HuH-7.5 (cell line): ENCODE measurements at places on chromosomes 7 and 10.

DNA sequence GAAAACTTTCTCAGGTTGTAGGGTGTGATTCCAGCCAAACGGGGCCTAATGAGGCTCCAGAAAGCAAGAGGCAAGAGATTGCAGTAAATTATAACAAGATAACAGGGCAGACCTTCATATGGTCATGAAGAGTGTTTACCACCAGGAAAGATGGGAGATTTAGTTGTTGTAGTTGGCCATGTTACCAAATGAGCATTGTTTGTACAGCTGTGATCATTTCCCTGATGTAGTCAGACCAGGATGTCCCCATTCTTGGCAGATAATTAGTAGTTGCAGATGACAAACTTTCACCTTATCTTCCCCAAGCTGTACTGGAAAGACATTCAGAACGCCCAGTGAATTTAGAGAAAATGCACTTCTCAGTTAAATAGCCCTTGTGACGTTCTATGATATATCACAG lies 630.8 kb downstream of the ANKRD7 start:
- no peak for DNase-seq

- DNase-seq: no peak
Observed at GRCh38 chr10:1168763-1169162, 112.6 kb downstream of the WDR37 start.

GRCh38 chr10:44004913-44005787 lies 356.5 kb upstream of the ZNF32 start:
- no peak for DNase-seq

DNA sequence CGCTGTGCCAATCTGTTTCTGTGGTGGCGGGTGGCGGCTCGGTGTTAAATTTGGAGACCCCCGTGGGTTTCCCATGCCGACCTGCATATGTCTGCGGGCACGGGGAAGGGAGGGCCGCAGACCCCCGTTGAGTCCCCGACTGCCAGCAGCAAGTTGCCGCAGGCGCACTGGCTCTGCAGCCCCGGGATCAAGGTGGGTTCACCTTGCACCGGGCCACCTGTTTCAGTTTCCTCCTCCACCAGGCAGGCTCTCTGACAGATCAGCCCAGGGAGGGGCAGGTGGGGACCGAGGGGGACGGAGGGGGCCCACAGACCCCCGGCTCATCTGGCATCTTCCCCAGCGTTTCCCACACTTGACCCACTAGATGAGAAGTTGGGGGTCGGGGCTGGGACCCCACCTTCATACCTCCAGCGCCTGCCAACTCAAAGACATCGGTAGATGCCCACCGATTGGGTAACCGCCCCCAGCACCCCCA lies 95.9 kb downstream of the CUX1 start:
- DNase-seq: no peak

GRCh38 chr7:140982508-140982907 lies 32.2 kb downstream of the MRPS33 start:
- no peak for DNase-seq

DNA sequence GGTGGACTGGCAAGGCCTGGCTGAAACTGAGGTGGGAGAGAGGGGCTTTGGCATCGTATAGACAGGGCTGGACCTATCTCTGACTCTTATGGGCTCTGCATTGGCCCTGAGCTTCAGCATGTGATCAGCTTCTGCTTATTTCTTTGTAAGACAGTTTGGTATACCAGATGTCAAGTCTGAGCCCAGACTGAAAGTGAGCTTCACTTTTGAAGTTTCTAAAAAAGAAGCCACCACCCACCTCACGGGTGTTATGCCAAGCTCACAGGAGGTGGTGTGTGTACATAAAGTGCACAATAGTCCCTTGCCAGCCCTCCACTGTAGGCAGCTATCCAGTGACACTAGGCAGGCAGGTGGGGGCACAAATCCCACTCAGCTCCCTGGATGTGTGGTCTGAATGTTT lies 68.7 kb upstream of the SEPHS1 start:
- DNase-seq: no peak

DNA sequence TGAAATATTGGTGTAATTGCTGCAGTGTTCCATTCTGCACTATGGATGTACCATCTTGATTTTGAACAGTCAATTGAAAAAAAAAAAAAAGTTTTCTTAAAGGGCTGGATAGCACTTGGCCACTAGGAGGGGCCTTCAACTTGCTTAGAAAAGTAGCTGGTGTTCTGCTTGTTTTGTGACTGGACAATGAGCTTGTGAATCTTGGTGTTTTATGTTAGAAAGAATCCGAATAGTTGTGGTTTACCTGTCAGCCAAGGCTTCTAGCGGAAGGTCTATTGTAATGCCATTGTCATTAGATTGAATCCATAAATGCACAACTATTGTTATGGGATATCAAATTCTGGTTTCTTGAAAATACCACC lies 77.1 kb downstream of the BMPER start:
- peak; percentile 10 for DNase-seq

GRCh38 chr10:64468219-64468618 lies 947.0 kb downstream of the REEP3 start:
- DNase-seq: no peak

- DNase-seq: no peak
Observed at GRCh38 chr10:17358461-17358860, 95.9 kb downstream of the ST8SIA6 start.

GRCh38 chr7:139060695-139061237 lies 24.9 kb upstream of the ZC3HAV1L start:
- DNase-seq: no peak

DNA sequence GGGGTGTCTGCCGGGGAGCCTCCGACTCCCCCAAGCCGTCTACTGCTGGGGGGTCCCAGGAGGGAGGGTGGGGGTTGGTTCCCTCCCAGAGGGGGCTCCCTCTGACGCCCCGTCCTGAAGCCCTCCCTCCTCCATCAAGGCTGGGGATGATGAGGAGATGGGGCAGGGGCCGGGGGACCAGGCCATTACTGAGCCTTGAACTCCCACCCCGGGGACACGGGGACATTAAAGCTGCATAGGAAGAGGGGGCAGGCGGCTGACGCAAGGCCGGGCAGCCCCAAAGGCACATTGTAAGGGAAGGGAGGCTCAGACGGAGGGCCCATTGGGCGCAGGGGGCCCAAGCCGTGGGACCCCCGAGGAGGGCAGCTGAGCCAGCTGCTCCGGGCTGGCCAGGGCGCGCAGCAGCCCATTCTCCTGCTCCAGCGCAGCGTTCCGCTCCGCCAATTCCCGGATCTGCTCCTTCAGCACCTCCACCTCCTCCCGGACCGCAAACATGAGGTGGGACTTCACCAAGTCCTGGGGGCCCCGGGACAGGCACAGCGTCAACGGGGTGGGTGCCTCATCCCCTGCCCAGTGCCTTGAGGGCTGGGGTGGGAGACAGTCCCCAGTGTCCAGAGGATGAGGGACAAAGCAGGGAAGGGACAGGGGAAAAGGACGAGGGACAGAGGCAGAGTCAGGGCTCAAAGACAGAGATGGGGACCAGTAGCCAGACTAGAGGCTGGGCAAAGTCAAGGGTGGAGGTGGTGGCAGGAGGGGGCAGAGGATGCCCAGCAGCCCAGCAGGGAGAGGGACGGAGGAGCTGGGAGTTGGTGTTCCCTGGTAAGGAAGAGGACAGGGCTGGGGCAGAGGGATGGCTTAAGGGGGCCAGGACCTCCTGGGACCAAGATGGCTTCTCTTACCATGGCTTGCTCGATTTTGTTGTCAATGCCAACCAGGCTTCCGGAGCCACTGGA lies 2.9 kb upstream of the SPACDR start:
- no peak for DNase-seq

DNA sequence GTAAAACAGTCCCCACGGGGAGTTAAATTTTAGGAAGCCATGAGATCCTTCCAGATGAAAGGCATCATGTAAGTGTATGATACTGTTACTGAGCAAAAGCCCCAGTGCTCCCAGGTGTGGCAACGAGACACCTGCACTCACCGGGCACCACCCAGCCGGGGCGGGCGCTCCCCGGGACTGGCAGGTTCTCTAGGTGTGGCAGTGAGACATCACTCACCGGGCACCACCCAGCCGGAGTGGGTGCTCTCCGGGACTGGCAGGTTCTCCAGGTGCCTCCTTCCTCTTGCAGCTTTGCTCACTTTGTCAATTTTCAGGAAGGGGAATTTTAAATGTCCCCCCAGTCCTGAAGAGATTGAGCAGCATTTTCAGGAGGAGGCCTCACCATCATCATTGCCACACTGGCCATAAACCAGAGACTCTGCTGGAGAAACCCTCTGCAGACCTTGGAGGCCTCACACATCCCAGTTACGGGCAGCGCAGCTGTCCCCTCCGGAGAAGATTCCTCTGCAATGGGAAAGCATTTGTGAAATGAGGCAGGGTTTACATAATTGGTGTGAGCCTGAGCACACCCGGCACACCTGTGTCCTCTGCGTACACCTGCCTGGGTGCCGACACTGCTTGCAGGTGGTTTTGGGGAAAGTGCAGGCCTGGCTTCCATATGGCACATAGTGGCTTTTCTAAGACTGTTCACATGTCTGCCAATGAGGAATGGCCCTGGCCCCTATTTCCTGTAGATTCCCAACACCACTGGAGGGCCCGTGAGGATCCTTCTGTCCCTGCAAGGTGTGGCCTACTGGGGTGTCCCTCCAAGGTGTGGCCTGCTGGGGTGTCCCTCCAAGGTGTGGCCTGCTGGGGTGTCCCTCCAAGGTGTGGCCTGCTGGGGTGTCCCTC lies 191.4 kb downstream of the EBF3 start:
- no peak for DNase-seq

- DNase-seq: no peak
Observed at GRCh38 chr7:17580141-17580540, 281.7 kb downstream of the AHR start.

DNA sequence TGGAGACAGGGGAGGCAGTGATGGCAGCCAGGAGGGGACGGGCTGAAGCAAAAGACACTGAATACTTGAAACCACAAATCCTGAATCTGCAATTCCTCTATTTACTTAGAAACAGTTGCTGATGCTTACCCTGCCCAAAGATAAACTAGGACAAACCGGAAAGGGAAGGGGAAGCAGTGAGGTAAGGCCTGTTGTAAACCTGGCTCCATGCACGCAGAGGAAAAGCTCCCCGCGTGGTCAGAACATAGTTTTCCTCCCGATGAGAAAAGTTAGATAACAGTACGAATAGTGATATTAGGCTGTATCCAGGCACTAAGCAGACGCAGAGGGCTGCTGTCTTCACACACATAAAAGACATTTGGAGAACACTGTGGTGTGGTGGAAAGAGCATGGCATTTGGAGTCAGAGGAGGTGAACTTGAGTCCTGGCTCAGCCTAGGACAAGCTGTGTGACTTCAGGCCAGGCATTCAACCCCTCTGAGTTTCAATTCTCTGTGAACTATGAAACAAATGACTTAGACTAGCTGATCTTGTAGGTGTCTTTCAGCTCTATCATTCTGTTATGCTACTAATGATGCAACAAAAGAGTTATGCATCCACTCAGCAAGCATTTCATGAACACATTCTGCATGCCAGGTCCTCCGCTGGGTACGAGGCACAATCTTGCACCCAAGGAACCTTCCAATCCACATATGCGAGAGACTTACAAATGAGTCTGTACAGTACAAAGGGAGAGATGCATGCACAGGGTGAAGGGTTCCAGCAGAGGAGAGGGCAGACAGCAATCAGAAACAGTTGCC lies 80.9 kb downstream of the SORBS1 start:
- DNase-seq: no peak

DNA sequence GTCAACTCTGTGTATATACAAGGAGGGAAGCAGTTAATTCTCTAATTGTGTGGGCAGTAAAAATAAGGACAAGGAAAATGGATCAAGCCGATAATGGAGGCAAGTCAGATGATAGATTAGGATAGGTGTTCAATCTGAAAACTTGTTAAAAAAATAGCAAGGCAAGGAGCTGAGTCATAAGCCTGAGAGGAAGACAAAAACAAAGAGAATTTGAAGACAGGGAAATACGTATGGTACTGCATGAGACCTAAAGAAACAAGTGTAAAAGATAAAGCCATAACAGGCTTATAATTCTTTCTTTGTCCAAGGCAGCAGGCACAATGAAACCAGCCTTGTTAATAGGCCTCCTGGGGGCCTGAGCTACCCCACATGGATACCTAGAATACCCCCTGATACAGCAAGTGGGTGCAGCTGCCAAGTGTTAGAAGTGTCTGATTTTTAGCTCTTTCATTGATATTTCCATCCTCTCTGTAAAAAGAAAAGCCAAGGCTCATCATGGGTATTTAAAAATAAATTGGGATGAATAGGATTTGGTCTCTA lies 1570.6 kb upstream of the LRRTM3 start:
- DNase-seq: no peak

GRCh38 chr7:5001911-5002310 lies 42.9 kb upstream of the MMD2 start:
- no peak for DNase-seq

DNA sequence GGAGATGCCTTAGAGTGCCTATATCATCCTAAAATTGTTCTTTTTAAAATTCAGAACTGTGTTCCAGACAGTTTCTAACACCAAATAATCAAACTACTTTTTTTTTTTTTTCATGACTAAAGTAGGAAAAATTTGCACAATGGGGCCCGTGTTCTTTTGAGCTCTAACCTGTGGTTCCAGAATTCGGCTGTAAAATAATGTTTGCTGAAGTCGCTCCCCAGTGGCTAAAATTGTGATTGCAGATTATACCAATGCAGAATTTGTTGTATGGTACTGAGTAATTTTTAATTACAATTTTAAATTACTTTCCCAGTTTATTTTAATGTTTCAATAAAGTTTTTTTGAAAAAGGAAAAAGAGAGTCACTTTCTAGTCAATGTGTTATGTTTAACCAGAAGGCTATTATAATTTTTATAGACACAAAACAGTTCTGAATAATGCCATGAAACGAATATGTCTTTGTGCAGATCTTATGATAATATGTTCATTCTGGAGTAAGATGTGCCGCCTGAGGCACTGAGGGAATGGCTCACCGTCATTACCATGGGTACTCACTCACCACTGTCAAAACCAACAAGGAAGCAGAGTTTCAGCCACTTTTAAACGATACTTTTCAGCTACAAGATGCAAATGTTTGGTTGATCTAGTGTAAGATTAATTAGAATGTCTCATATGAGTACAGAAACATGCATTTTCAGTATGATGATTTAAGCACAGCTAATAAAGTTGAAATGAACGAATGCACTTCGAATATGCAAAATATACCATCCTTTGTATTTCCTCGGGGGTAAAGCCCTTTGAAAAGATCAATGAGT lies 173.6 kb downstream of the PRKCQ start:
- DNase-seq: no peak

GRCh38 chr10:112137154-112137987 lies 46.2 kb downstream of the GPAM start:
- peak; percentile 78 for DNase-seq

DNA sequence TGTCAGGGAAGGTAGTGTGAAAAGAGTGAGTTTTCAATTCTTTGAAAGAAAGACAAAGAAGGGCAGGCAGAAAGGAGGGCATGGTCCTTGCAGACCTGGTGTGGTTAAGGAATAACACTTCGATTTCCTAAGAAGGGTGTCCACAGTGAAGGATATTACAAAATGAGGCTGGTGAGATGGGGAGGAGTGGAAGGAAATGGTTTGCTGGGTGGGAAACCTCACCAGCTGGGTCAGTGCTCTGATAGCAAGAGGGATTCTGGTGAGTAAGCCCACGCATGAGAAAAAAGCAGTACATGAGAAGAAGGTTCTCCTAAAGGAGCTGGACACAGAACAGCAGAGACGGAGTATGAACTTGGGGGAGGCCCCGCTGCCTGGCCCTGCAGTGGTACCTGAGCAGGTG lies 230.6 kb upstream of the PLXNA4 start:
- no peak for DNase-seq

- no peak for DNase-seq
Observed at GRCh38 chr7:94052398-94053180, 48.4 kb upstream of the BET1 start.
